ENCODE measurements at places on chromosomes 3 and 15.

DNA sequence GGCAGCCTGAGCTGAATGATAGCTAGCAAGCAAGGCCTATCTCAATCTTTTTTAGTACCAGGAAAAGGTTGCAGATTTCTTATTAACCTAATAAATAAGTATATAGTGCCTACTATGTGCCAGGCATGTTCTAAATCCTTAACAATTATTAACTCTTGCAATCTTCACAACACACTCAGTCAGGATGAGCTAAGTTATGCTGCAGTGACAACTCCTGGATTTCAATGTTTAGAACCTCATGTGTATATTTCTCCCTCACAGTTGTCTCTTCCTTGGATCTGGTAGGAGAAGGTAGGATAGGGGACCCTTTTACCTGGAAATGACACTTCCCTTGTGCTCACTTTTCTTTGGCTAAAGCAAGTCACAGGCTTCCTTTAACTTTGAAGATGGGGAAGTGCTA, 39.3 kb upstream of the MAGI1 start:
- no peak for DNase-seq

DNA sequence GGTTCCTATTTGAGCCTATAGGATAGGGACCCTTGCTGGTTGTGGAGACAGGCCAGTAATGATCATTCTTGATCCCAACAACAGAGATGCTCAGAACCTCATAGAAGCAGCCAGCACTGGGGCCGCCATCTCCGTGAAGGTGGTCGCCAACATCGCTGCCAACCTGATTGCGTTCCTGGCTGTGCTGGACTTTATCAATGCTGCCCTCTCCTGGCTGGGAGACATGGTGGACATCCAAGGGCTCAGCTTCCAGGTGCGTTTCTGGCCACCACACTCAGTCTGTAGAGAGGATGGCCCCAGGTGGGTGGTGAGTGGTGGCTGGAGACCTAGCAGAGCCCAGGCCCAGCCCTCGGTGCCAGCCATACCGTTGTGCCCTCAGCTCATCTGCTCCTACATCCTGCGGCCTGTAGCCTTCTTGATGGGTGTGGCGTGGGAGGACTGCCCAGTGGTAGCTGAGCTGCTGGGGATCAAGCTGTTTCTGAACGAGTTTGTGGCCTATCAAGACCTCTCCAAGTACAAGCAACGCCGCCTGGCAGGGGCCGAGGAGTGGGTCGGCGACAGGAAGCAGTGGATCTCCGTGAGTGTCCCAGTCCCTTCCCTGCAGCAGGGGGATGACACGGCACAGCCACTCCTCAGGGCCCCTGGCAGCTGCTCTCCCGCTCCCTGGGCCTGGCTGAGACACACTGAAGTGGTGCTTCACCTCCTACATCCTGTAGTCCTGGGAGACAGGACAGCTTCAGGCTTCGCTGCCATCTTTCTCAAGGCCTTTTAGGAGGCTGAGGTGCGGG, 46.5 kb upstream of the PDE8A start:
- no peak for DNase-seq

- DNase-seq: no peak
These were observed 55.7 kb upstream of the APEH start for GRCh38 chr3:49618412-49618811.

DNA sequence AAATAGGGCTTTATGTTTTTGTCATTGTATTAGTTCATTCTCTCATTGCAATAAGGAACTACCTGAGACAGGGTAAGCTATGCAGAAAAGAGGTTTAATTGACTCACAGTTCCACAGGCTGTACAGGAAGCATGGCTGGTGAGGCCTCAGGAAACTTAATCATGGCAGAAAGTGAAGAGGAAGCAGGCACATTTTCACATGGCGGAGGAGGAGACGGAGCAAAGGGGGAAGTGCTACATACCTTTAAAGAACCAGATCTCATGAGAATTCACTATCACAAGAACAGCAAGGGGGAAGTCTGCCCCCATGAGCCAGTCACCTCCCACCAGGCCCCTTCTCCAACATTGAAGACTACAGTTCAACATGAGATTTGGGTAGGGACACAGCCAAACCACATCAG, 25.6 kb downstream of the CEP63 start:
- no peak for DNase-seq

GRCh38 chr3:675846-676245, 417.0 kb upstream of the CNTN6 start:
- no peak for DNase-seq

- no peak for DNase-seq
These were observed 310.9 kb upstream of the UMPS start for GRCh38 chr3:124419303-124419702.

- DNase-seq: no peak
These were observed 166.7 kb downstream of the RORA start for GRCh38 chr15:61062268-61062861.

DNA sequence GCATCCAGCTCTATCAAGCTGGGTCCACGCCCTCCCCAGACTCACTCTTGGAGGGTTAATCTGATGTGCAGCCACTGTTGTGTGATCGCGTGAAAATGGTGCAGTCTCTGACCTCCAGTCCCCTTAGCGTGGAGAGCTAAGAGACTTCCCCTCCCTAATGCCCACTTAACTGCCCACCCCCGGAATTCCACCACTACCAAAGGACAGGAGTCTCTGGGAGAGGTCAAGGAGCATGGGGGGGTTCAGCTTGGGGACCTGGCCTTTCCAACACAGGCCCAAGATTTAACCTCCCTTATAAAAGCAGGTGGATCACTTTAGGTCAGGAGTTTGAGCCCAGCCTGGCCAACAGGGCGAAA, 48.8 kb downstream of the CCDC12 start:
- no peak for DNase-seq

GRCh38 chr15:36617529-36618196, 38.2 kb downstream of the CDIN1 start:
- no peak for DNase-seq

GRCh38 chr3:107704477-107704876, 181.7 kb downstream of the BBX start:
- DNase-seq: no peak

DNA sequence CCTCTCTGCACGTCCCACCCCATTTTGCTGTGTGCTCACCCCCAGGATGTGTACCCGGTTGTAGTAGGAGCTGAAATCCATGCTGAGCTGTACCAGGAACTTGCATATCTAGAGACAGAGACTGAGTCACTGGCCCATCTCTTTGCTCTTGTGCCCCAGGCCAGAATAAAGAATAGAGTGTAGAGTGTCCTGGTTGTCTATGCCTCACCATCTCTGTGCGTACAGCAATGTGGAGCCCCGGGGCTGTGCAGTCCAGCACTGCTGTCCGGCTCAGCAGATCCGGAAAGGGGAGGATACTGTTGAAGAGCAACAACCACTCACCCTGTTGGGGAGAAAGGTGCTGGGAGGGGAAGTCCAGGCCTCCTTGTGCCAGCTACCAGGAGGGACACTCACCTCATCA, 2.6 kb downstream of the DALRD3 start:
- no peak for DNase-seq

- no peak for DNase-seq
These were observed 219.0 kb downstream of the ITPR1 start for GRCh38 chr3:4712109-4712508.

- DNase-seq: no peak
These were observed 377.6 kb downstream of the PTPRG start for GRCh38 chr3:61938878-61939549.

- DNase-seq: no peak
These were observed at the start of gene LRRC3B for GRCh38 chr3:26622621-26623418. Gene LRRC3B (plus strand): TSS chr3:26622772. CDS start chr3:26709673, 86,901 bp downstream.

DNA sequence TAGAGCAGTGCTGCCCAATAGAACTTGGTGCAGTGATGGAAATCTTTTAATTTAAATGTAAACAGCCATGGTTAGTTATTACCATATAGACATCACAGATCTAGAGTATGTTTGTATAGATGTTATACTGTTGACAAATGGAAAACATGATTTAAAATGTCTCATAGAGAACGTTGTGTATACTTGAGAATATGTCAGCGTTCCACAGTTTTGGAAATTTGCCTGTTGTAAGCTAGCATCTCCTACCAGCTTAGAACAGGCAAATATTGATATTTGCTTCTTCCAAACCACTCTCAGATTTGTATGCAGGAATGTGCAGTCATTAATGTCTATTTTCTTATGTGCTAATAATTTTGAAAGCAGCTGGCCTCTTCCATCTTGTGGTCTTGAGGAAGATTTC, 8.4 kb upstream of the LXN start:
- DNase-seq: no peak

GRCh38 chr15:50330921-50331320, 24.1 kb downstream of the GABPB1 start:
- DNase-seq: no peak

- no peak for DNase-seq
These were observed 19.3 kb upstream of the TGM5 start for GRCh38 chr15:43286074-43286473.

GRCh38 chr3:144852999-144853398, 881.4 kb downstream of the DIPK2A start:
- DNase-seq: no peak

DNA sequence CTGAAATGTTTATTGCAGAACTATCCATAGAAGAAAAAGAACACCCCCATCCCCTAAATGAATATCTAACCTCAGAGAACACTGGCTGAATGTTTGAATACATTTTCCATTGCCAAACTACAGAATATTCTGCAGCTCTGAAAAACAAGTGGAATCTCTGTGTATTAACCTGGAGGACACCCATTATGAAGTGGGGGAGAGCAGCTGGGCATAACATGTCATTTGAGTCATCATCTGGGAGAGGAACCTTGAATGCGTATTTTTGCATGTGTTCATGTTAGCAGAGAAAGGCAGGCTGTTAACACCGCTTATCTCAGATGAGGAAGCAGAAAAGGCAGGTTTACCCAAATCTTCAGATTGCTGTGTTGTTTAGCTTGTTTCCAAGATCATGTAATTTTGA, 31.5 kb downstream of the ESYT3 start:
- no peak for DNase-seq

- DNase-seq: no peak
These were observed 242.8 kb upstream of the ICE2 start for GRCh38 chr15:60721707-60722106.

- DNase-seq: no peak
These were observed 4.2 kb downstream of the KLF13 start for GRCh38 chr15:31330836-31331235.

- no peak for DNase-seq
These were observed 164.6 kb upstream of the CCDC54 start for GRCh38 chr3:107212618-107213017.

- DNase-seq: no peak
These were observed 468.5 kb upstream of the KCNMB2 start for GRCh38 chr3:178067721-178068120.

GRCh38 chr3:124636863-124637296, 93.4 kb upstream of the UMPS start:
- no peak for DNase-seq

DNA sequence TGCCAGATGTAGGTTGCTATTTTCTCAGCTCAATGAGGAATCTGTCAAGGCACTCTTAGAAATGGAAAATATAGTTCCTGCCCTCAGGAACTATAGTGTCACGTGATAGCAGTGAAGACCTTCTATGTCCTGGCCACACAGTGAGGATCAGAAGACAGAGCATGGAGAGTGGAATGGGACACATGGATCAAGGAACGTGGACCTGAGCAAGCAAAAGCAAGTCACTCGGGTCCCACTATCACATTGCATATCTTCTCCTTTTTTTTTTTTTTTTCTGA, 21.2 kb downstream of the SMAD3 start:
- no peak for DNase-seq

DNA sequence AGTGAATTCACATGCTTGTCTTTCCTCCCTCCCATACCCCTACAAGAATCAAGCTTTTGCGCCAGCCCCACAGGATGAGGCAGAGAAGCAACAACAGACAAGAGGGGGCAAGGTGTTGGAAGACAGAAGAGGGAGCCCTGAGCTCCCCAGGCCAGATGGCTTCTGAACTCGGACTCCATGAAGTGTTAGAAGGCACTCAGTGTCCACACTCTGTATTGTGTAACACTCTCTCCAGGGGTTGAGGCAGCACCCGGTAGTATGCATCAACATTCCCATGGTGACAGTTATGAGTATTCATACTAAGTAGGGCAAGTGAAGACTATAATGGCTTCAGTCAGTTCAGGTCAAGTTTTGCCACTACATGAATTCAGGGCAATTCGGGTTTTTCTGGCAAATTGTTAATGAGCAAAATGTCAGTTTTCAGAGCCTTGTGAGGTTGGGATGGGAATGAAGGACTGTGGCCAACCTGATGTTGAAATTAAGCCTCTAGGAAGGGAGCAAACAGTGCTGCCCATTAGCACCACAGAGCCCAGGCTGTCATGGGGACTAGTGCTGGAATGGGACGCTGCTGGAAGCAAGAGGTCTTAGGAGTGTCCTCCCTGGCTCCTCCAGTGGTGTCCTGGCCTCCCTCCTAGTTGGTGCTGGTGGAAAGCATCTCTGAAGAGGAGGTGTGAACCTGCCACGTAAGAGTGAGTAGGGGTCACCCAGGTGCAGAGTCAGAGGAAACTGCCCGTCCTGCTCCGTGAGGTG, 79.4 kb downstream of the KLF15 start:
- DNase-seq: no peak

GRCh38 chr15:80779658-80780415, 667 bp downstream of the CEMIP start:
- DNase-seq: no peak

DNA sequence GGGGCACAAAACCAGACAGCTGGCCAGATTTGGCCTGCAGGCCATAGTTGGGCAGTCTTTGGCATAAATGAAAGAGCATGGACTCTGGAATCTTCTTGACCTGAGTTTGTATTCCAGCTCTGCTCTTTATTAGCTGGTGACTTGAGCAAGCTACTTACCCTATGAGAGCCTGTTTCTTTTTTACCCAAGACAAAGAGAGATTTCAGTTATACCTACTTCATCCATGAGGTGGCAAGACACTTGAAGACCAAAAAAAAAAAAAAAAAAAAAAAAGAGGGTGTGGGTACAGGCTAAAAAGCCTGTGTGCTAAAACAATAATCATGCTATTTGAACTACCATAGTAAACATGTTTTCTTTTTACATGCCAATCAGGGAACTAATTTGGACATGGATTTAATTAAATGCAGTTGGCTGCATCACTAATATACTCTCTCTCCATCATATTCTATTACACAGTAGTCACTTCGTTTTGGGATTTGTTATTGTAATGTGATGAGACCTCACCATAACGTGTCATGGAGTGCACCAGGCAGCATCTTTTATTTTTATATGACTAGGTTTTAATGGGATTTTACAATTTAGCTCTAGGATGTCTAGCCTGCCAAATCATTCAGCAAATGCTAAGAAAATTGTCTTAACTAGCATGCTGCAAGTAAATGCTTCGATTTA, 109.2 kb upstream of the FHIT start:
- no peak for DNase-seq

- DNase-seq: no peak
These were observed 66.2 kb upstream of the TSC22D2 start for GRCh38 chr3:150341891-150342290.

DNA sequence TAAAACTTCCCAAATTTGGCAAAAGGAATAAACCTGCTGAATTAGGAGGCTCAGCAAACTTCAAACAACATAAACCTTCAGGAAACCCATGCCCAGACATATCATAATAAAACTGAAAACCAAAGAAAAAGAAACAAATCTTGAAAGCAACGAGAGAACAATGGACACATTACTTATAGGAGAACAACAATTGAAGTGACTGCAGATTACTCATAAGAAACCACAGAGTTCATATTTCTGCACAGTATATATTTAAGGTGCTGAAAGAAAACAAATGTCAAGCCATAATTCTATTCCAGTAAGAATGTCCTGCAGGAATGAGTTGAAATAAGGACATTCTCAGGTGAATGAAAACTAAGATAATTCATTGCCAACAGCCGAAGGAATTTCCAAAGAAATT, 80.8 kb upstream of the PROK2 start:
- DNase-seq: no peak

- DNase-seq: no peak
These were observed 75.0 kb upstream of the RNU6-1 start for GRCh38 chr15:67914537-67915460.

- no peak for DNase-seq
These were observed 57.0 kb upstream of the THRB start for GRCh38 chr3:24551626-24552025.
